ENCODE measurements at places on chromosomes 11 and 22.

GRCh38 chr11:69153661-69154060 is 2.1 kb upstream of the SMIM38 start:
- no peaks in the 10 kb centered on the region for H3K36me3 ChIP-seq
- no peaks in the 10 kb centered on the region for H3K4me1 ChIP-seq
- no peak overlapping the region for H3K4me3 ChIP-seq
- no peak overlapping the region for H3K27ac ChIP-seq

DNA sequence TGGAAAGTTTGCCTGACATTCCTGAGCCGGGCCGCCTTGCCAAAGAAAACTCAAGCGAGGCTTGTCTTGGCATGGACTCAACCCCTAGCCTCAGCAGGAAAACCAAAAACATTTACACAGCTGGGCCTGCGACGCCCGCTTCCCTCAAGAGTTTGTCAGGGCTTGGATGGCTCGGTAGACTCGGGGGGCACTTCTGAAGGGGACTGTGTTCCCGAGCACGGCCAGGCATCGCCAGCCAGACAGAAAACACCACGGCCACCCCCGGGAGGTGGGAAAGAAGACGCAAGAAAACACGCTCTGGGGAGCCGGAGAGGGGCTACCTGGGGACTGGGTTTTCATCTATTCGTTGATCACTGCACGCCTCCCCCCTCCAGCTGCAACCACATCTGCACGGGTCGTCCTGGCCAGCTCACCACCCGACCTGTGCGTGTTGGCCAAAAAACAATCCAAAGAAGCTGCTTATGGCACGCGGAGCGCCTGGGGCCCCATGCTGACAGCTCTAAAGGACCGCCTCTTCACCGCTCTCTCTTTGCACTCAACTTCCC is 380.7 kb downstream of the MN1 start:
- no peaks in the 10 kb centered on the region for H3K36me3 ChIP-seq
- H3K4me1 ChIP-seq, result no peaks in the 10 kb centered on the region
- H3K4me3 ChIP-seq, result no peak overlapping the region
- peaks cover 51% of the 10 kb centered on the region for H3K27me3 ChIP-seq
- no peak for DNase-seq

DNA sequence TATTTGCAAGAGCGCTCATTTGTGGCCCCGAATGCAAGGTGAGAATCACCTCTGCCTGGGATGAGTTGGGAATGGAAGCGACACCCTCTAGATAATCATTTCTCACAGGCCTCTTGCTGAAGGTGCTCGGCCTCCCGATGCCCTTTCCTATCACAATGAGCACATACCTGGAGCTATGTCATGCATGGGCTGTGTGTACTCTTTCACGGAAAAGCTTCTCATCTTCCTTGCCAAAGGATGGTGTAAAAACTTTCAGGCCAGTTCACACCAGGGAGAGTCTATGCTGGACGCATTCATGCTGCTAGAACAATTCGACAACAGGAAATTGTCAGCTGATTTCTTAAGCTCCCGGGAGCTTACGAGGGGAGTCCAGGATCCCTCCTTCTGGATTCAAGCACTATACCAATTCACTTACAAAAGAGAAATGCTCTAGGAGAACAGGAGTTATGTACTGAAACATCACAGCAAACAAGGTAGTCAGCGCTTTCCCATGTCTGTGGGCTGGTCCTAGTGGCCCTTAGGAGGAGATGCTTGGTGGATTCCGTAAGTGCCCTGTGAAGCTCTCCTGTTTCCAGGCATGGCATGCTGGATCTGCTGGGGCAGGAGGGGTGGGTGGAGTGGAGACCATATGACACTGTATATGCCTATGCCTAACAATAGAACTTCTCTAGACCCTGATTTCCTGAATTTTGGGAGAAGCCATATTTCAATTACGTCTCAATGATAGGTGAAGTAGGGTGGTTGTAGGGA is 53.1 kb upstream of the B3GAT1 start:
- DNase-seq, result no peak
- H3K36me3 ChIP-seq, result no peaks in the 10 kb centered on the region
- H3K27ac ChIP-seq, result no peak overlapping the region
- no peaks in the 10 kb centered on the region for H3K4me1 ChIP-seq

DNA sequence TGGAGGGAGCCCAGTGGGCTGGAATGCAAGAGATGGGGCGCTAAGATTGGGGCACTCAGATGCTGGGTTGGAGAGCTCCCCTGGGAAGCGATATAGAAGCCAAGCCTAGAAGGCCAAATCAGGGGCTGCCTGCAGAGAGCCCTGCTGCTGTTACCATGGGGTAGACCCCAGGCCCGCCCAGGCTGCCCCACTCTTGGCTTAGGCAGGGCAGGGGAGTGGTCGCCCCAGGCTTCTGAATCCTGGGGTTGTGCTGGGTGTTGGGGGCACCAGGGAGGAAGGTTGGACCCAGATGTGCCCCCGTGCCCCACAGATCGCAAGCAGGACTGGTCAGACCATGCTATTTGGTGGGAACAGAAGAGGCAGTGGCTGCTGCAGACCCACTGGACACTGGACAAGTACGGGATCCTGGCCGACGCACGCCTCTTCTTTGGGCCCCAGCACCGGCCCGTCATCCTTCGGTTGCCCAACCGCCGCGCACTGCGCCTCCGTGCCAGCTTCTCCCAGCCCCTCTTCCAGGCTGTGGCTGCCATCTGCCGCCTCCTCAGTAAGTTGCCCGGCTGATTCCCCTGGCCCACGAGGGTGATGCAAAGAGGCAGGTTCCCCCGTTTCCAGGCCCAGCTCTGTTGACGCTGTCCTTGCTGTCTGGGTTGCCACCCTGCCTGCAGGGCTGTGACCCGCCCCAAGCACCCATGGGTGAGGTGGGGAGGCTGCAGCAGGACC is 3.9 kb downstream of the FERMT3 start:
- H3K4me1 ChIP-seq, result peaks cover 8% of the 10 kb centered on the region
- H3K4me3 ChIP-seq, result no peak overlapping the region
- H3K27me3 ChIP-seq, result no peaks in the 10 kb centered on the region
- no peaks in the 10 kb centered on the region for H3K36me3 ChIP-seq

GRCh38 chr11:27423125-27423524 is 49.5 kb downstream of the LGR4 start:
- no peak overlapping the region for H3K4me3 ChIP-seq

DNA sequence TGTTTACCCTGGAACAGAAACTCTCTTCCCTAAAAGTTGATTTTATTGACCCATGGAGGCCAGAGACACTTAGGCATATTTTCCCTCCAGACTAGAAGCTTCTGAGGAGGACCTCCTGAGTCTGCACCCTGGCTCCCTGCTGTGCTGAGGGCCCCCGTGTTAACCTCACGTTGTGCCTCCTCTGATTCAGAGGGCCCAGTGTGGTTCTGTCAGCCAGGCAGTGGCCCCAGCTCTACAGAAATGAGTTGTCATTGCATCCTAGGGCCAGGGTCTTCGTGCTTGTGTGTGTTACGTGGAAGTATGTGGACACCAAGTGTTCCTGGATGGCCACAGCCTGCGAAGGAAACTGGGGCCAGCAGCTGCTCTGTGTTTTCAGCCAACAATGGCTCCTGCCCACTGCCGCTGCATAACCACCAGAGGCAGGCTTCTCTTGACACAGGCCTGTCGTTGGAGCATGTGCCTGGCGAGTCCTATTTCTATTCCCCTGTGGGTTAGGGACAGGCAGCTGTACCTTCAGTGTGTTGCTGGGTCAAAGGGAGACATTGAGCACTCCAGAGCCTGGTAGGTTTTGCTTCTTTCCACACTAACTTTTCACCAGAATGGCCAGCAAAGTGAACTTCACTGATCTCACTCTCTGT is 44.5 kb downstream of the MED15 start:
- H3K27ac ChIP-seq, result no peak overlapping the region
- H3K36me3 ChIP-seq, result no peaks in the 10 kb centered on the region
- H3K27me3 ChIP-seq, result no peaks in the 10 kb centered on the region

DNA sequence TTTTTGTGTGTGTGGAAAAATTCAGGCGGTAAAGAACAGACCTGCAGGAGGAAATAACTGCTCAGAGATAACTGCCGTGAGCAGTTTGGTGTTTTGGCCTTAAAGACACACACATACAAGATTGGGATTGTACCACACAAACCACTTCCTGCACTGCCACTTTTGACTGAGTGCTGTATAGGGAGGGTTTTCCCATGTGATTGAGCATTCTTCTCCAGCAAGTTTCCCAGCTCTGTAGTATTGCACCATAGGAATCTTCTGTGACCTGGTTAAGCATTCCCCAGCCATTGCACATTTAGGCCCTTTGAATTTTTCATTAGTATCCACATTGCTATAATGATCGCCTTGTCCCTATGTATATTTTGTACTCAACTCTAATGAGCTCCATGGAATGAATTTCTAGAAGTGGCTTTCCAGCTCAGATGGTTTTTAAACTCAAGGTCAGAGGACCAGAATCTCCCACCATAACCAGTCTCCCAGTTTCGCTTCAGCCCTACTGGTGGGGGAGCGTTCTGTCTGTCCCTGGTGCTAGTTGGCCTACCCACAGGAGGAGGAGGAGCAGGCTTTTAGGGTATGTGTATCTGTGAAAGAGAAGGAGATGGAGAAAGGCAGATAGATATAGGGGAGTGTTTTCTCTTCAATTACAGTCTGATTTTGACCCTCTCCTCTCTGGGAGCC is 9.3 kb downstream of the CD82 start:
- no peaks in the 10 kb centered on the region for H3K27me3 ChIP-seq
- peak; percentile 38 for DNase-seq
- H3K36me3 ChIP-seq, result no peaks in the 10 kb centered on the region
- H3K27ac ChIP-seq, result peak overlapping the region; percentile 29
- H3K4me1 ChIP-seq, result peaks cover 37% of the 10 kb centered on the region

Measured in MM.1S (cell line).